CD4-positive, alpha-beta T cell treated with Interleukin-21 for 1 hour (primary cell): ENCODE measurements at places on chromosomes 4 and X.

DNA sequence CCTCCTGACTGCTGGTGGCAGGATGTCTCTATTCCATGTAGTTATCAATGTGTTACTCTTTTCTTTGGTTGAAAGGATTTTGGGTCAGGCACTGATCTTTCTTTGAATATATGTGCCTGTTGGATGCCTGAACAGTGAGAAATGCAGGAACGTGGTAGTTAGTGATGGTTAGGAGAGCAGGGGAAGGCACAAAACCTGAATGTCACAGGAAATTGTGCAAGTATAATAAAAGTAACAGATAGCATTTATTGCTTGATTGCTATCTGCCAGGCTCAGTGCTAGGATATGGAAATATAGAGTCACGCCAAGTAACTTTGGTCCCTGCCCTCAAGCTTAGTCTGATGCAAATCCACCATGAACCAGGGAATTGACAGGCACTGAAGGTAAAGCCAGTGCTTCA is 219.8 kb upstream of the FAT1 start:
- DNase-seq: no peak

GRCh38 chrX:149039057-149039456 is 466.0 kb downstream of the IDS start:
- DNase-seq: no peak

- no peak for DNase-seq
These were observed 18.4 kb upstream of the STK26 start for GRCh38 chrX:132004728-132005127.

DNA sequence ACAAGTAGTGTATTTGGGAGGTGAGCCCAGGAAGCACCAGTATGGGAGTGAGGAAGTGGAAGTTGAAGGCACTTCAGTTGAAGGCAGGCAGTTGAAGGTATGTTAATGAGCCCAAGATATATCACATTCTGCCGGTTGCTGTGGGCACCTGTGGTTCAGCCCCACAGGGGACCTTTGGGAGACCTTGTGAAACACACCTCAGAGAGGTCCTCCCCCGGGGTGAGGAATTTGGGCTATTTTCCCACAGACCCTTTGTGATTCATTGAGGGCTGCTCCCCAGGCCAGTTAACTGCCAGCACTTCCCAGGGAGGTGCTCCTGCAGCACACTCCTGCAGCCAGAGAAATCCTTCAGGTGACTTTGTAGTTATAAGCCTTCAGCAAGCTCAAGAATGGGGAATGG is 45.9 kb downstream of the PTCHD1 start:
- no peak for DNase-seq

GRCh38 chr4:124931050-124931449 is 218.5 kb upstream of the ANKRD50 start:
- DNase-seq: no peak

GRCh38 chr4:140180577-140180976 is 26.6 kb upstream of the MAML3 start:
- DNase-seq: no peak

DNA sequence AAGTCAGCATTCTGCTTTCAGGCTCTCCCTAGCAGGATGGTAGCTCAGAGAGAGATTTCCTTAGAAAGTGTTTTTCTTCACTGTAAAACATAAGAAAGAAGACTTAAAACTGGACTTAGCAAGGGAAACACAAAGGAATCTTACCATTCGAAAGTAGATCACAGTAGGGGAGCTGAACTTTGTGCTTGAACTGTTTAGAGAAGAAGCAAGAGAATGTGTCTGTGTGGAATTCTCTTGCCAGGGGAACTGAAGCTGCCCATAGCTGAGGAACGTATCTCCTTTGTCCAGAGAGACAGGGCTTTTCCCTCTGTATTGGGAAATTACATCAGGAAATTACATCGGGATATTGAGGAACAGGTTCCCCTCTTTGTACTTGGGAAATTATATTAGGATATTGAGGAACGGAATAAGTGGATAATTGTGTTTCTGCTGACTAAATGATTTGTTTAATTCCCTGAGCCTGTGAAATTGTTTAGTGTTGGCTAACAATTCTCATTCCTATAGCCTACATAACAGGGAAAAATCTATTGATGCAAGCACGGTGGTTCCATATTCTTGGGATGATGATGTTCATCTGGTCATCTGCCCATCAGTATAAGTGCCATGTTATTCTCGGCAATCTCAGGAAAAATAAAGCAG is 21.2 kb downstream of the SRD5A3 start:
- DNase-seq: no peak

DNA sequence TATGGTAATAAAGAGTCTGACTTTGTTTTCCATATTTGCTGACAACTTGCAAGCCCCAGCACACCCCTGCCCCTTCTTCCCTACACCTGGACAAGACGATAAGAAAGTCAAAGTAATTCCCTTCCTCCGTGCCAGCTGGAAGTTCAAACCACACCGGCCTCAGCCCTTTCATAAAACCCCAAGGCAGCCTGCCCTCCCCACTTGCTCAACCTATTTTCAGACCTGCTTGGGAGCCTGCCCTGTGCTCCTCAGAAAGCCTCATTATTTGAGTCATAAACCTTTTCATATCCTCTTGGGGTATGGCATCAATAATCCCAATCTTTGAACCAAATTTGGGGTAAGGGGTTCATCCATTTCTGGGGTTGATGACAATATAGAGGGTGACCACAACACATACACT is 29.5 kb downstream of the NIPAL1 start:
- DNase-seq: no peak

DNA sequence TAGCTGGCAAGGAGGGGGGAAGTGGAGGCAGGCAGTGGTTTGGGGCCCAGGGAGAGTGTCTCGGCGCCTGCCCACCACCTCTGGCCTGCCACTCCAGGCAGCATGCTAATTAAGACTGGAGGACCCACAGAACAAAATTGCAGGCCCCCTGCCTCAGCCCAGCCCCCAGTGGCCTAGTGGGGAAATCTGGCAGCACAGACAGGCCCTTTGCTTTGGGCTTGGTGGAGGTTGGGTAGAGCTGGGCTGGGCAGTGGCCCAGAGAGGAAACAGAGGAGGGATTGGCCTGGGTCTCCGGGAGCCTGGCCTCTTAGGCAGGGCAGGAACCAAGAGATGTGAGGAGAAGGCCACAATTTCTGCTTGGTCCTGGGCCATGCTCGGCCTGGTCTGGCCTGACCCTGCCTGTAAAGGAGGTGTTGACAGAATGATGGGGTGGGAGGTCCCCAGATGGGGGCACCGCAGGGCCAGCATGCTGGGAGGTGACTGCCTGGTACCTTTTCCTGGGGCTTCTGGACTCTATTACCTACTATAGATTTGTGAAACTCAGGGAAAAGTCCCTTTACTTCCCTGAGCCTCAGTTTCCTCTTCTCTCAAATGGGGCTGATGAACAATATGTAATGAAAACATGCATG is 92.4 kb upstream of the PJA1 start:
- no peak for DNase-seq

DNA sequence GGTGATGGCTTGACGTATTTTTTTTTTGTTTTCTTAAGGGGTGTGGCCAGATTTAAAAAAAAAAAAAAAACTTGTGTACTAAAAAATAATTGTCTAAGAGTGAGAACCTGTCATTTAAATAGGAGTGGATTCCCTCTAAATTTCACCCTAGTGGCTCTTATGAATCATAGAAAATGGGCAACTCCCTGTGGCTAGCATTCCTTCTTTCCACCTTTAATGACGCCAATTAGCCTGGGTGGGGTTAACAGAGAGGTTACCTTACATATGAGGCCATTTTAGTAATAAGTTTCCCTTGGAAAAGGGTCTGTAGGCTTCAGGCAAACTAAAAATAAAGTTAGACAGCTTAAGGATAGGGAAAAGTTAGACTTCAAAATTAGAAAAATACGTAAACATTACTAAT is 223.5 kb upstream of the FAM241A start:
- DNase-seq: no peak

- no peak for DNase-seq
These were observed 777.7 kb downstream of the STIM2 start for GRCh38 chr4:27638163-27638915.

DNA sequence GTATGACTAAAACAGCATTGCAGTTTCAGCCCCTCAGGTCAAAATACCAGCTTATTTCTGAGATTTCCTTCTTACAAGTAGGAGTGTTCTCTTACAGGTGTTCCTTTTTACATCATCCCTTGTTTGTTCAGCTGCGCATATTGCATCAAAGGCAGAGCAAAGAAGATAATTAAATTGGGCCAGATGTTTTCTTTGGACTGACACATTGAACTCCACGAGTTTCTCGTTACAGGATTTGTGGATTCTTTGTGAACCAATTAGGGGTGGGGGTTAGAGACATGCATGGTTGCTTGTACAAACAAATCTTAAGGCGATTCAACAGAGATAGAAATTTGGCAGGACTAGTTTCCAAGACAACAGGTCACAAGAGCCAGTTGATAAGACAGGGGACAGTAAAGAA is 95.7 kb downstream of the SPANXN4 start:
- no peak for DNase-seq
